ENCODE measurements at places on chromosomes 2 and 18. TPM values are rescaled to one million over a fixed set of nuclear protein-coding genes. Genes with fewer than 3 reads are reported as not detected.

FRZB gene
- total RNA-seq = 17.1 TPM

PARD6G gene
- 21.8 TPM for total RNA-seq

RANBP2 gene
- 80.3 TPM for total RNA-seq

RSAD2 gene
- 3.4 TPM for total RNA-seq

CNRIP1 gene
- total RNA-seq = 0.36 TPM

RBKS gene
- total RNA-seq = 3.2 TPM

CFLAR gene
- 58.5 TPM for total RNA-seq

SLC23A3 gene
- 5.5 TPM for total RNA-seq

DYNAP gene
- total RNA-seq = not detected

GRCh38 chr2:150120326-150120955 is 367.0 kb downstream of the RND3 start:
- no peak overlapping the region for H3K27ac ChIP-seq
- H3K4me1 ChIP-seq = peaks cover 25% of the 10 kb centered on the region
- DNase-seq = no peak
- peak overlapping the region; percentile 51 for H3K4me3 ChIP-seq

DNA sequence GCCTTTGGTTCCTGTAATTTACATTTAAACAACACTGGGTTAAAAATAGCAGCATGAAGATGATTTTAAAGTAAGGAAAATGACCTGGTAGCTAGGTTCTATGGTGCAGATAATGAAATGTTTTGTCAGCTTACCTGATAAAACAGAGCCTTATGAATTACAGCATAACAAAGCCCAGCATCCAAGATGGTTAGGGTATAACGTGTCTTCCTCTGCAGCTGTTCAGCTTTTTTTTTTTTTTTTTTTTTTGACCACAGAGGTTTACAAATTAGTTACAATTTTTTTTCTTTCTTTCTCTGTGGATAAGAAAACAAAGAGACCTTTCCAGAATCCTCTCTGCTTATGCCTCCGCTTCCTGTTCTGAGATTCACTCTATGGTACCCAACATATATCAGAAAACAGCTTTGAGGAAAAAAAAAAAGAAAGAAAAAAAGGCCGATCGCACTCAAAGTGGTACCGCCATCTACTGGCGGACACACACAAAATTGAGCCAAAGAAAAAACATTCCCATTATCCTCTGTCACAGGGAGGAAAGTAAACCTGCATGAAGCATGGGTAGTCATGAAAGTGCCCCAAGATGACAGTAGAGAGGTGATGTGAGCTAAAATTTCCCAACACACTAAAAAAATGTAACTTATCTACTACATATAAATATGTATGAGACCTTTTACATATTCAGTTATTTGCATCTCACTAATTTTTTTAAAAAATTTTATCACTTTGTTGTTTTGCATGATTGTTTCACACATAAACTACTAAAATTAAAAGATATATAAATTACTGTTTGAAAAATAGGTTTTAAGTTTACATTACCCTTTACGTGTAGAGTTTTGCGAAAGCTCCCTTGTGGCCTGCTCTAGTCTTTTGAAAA is at the start of gene SCN3A:
Gene SCN3A, minus strand, starts transcription at position 362 of the 871 bp plus-strand sequence. CDS start 27,656 bp downstream, outside the sequence.
- H3K4me1 ChIP-seq = peaks cover 5% of the 10 kb centered on the region
- H3K27me3 ChIP-seq = no peaks in the 10 kb centered on the region
- no peak within 1 kb of the TSS for H3K27ac ChIP-seq
- peak within 1 kb of the TSS; percentile 64 for H3K4me3 ChIP-seq
- no peaks in the 10 kb centered on the region for H3K36me3 ChIP-seq
- no peak for DNase-seq

- H3K36me3 ChIP-seq = peaks cover 15% of the 10 kb centered on the region
- H3K4me1 ChIP-seq = peaks cover 21% of the 10 kb centered on the region
- no peaks in the 10 kb centered on the region for H3K27me3 ChIP-seq
- no peak overlapping the region for H3K4me3 ChIP-seq
- peak overlapping the region; percentile 26 for H3K27ac ChIP-seq
These were observed 8.3 kb downstream of the ZCCHC2 start for GRCh38 chr18:62531078-62531477.

- no peak for DNase-seq
- peak overlapping the region; percentile 51 for H3K27ac ChIP-seq
- no peaks in the 10 kb centered on the region for H3K27me3 ChIP-seq
- H3K4me1 ChIP-seq = peaks cover 28% of the 10 kb centered on the region
These were observed 258.6 kb upstream of the TANK start for GRCh38 chr2:160901613-160902012.

GRCh38 chr2:30566631-30567030 is 119.6 kb downstream of the LCLAT1 start:
- H3K27me3 ChIP-seq = no peaks in the 10 kb centered on the region
- no peak overlapping the region for H3K4me3 ChIP-seq
- DNase-seq = no peak
- peaks cover 22% of the 10 kb centered on the region for H3K36me3 ChIP-seq
- no peaks in the 10 kb centered on the region for H3K4me1 ChIP-seq

DNA sequence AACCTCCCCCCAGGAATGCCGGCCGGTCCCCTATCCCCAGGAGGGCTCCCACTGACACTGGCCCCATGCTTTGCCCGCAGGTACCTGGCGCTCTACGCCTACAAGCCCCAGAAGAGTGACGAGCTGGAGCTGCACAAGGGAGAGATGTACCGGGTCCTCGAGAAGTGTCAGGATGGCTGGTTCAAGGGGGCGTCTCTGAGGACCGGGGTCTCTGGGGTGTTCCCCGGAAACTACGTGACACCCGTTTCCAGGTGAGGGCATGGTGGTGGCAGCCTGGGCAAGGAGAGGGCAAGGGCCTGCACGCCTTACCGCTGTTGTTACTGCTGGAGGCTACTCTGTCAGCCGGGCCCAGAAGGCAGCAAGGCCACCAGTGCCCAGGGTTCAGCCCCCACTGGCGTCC is 181.3 kb downstream of the SEPTIN10 start:
- no peak overlapping the region for H3K4me3 ChIP-seq
- H3K4me1 ChIP-seq = peaks cover 12% of the 10 kb centered on the region
- peaks cover 5% of the 10 kb centered on the region for H3K36me3 ChIP-seq
- H3K27me3 ChIP-seq = no peaks in the 10 kb centered on the region

DNA sequence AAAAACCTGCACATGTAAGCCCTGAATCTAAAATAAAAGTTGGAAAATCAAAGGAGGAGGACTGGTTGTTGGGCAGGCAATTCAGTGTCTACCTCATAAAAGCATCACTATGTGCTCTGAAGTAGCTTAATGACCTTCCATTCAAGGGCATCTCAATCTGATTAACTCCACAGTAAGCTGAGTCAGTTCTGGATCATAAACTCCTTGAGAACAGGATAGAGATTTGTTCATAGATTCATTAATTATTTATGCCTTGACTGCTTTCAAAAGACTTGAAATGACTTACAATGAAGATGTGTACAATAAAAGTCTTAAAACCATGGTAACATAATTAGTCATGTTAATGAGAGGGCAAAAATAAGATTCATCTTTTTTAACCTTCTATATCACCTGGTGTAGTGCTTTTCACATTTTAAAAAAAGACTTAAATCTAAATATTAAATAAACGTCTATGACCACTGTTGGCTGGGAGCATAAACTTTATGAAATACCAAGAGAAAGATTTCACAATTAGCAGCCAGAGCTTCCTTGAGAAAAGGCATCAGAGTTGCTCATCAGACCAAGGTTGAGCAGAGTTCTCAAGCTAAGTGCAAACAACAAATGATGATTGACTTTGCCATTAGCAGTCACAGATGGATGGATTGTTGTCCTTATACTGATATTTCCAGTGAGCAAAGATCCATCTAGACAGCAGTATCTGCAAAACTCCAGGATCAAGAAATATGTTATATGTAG is 237.3 kb upstream of the THUMPD2 start:
- H3K27ac ChIP-seq = no peak overlapping the region
- no peak for DNase-seq
- no peak overlapping the region for H3K4me3 ChIP-seq
- H3K36me3 ChIP-seq = no peaks in the 10 kb centered on the region
- H3K4me1 ChIP-seq = no peaks in the 10 kb centered on the region
- no peaks in the 10 kb centered on the region for H3K27me3 ChIP-seq

All from type B pancreatic cell (in vitro differentiated cells).